Heart left ventricle (tissue), 16 donors: ENCODE measurements at places on chromosomes 16 and 17. TPM values are rescaled to one million over a fixed set of nuclear protein-coding genes. Genes with fewer than 3 reads are reported as not detected.
A peak's percentile ranks its signal among the peaks of the same experiment; 100 is the strongest.

The MYADML2 gene
- total RNA-seq = 3.9 TPM

The TPPP3 gene
- 9.1 TPM for total RNA-seq

DNA sequence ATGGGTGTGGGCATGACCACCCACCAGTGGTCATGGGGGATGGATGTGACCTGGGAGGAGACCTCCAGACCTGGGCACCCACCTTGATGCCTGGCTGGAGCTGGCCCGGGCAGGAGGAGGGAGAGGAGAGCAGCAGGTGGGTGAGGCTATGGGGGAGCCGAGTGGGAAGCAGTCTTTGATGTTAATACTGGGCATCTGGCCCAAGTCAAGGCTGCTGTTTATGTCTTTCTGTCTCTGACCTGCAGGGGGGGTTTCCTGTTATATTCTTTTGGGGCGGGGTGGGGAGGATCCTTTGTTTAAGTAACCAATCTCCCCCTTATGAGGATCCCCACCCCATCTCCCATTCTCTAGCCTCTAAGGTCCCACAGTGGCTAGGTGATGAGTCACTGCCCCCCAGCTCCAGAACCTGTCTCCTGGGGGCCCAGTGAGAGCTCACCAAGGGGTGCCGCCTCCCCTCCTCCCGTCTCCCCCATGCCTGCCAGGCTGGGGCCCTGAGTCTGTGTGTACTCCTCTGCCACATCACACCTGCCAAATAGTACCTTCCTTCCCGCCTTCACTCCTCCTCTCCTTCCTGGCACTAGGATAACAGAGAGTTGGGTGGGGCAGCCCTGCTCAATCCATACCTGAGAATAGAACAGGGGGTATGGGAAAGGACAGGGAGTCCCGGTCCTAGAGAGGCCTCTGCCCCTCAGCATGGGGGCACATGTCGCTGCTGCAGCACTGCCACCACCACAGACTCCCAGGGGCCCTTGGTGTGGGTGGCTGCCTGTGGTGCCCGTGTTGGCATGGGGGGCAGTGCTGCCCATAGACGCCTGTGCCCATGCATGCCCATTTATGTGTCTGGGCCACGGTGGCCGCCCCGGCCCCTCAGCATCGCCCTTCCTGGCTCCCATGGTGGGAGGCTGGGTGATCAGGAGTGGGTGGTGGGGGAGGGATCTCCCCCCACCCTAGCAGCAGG lies 7.3 kb downstream of the THRA start:
- peak; percentile 62 for DNase-seq

The CCL16 gene
- total RNA-seq = not detected

The APOBR gene
- total RNA-seq = 0.83 TPM

GRCh38 chr16:1713331-1713730 lies 7.3 kb downstream of the MAPK8IP3 start:
- no peak for DNase-seq
